ENCODE measurements at places on chromosomes 11 and 22. TPM values are rescaled to one million over a fixed set of nuclear protein-coding genes. Genes with fewer than 3 reads are reported as not detected.

GRCh38 chr11:125593114-125593820 lies 615 bp downstream of the STT3A start:
- no peak for DNase-seq

DNA sequence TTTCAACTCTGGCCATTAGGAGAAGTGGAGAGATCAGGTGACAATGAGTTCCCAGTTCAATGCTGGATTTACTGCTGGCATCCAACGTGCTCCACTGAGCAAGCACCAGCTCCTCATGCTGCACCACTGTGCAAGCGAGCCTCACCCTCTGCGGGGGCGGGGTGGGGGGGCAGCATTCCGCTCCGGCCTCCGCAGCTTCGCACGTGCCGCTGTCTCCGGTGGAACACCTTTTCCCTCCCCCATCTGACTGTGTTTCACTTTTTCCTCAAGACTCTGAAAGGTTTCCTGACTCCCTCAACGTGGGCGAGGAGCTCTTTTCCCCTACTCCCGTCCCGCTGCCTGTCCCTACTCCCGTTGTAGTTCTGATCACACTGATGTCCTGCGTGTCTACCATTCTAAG lies 835 bp upstream of the RHOD start:
- no peak for DNase-seq

GRCh38 chr11:131470216-131470925 lies 100.0 kb downstream of the NTM start:
- no peak for DNase-seq

The SLC22A12 gene
- polyA plus RNA-seq, result not detected

DNA sequence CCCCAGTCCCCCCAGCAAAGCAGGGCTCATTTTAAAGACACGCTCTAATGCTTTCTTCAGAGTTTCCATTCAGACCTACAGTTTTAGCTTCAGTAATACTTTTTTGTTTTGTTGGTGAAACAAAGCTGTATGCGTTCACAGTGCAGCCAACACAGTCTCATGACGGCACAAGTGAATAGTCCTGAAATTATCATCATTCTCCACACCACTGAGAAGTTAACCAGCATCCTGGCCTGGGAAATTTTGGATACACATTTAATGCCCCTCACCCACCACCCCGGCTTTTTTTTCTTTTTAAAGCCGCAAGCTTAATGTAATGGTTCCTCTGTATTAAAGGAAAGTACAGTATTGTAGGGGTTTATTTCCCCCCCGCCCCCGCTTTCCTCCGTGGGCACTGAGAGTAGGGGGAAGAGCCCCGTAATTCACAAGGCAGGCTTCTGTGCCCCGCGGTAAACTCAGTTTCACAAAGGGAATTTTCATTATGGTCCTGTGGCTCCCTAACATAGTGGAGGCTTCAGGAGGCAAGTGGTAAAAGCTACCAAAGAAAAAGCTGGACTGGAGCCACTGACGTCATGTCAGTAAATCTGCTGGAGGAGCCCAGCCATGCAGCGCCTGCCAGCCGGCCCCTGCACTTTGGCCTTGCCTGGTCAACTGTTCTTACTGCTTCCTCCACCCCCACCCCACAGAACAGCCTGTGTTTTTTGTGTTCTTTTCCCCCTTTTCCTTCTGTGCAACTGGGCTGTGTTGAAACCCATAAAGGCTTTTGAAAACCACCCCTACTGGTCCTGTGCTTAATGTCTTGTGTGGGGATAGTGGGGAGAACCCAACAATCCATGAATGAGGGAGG lies 18.2 kb downstream of the TEAD1 start:
- DNase-seq, result peak; percentile 92

DNA sequence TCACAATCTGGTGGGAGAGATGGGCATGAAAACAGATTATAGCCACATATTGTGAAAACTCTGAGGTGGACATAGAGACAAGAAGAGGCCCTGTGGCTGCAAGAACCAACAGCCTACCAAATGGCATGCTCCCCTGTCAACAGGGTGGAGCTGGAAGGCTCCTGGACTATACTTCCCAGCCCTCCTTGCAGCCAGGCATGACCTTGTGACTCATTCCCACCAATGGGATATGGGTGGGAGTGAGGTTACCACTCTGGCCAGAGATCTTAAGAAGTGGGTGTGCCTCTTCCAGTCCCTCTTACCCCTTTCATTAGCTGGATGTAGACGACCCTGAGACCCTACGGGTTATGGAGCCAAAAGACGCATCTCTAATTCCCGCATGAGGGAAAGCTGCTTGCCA lies 126.4 kb upstream of the ZBED5 start:
- DNase-seq, result no peak

DNA sequence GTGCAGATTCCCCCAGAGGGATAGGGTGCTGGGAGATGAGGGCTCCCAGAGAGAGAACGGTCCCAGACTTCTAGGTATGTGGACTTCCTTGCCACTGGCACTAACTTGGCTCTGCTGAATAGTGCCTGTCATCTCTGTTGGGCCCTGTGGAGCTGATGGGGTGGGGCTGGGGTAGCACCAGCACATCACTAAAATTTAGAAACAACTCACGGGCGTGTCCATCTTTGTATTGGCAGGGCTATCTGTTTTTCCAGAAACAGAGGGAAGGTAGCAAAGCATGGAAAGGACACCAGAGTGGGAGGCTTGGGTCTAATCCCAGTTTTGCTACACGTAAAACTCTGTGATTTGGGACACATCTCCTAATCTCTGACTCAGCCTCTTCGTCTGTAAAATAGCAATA lies 25.8 kb downstream of the SWAP70 start:
- DNase-seq, result no peak

The SVIP gene
- 17.3 TPM for polyA plus RNA-seq

DNA sequence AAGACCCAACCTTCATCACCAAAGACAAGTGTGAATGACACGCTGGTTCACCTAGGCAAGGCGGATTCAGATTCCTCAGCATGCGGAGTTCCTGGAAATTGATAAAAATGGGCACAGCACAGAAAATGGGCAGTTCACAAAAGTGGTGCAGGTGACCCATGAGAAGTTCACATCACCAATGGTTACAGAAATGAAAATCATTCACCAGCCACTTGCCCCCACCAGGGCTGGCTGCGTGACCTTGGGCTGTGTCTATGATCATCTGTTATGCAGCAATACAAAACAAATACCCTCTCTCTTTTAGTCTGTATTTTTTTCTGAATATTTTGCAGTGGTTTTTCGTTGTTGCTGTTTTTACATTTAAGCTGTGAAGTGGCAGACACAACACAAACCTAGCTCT lies 415.9 kb downstream of the TBC1D22A start:
- DNase-seq, result no peak

DNA sequence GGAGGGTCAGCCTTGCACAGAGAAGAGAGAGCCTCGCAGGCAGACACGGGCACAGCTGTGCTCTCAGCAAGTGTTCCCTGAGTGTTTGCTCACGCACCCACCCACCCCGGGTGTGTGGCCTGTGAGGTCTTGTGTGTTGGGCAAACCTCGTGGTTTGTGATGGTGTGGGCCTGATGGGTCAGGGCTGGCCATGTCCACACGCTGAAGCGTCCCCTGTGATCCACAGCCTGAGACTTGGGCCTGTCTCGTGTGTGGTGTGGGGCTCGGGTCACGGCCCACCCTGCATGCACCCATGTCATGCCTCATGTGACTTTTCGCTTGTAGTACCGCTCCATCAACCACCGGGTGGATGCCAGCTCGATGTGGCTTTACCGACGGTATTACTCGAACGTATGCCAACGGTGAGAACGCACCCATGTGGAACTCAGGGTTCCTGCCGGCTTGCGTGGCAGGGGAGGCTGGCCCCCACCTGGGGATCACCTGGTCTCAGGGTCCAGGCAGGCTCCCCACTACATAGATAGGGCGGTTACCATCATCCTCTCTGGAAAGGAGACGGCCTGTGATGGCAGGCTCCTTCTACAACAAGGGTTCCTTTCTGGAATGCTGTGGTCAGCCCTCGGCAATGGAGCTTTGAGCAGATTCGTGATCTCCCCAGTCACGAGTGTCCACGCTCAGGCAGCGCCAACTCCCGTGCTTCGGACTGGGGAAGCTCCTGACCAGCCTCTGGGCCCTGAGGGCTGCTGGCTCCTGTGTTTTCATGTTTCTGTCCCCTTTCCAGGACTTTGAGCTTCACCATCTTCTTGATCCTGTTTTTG lies 5.9 kb downstream of the TPCN2 start:
- DNase-seq, result no peak

DNA sequence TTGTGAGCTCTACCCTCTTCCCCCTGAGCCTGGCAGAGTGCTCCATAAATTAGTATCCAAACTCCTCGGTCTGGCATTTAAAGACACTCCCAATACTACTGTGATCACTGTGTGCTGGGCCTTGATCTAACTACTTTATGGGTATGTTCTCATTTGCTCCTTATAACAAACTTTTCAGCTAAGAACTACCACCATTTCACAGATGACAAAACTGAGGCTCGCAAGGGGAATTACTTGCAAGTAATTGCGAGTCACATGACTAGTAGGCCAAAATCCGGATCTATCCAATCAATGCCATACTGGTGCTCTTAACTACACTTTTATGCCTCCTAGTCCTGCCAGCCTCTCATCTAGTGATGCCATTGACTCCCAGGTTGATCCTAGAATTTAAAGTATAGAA lies 3.6 kb downstream of the THOC5 start:
- DNase-seq, result no peak

GRCh38 chr11:58334708-58335107 lies 24.2 kb downstream of the OR5B17 start:
- no peak for DNase-seq

The ADM2 gene
- not detected for polyA plus RNA-seq

- DNase-seq, result no peak
These were observed 1.8 kb downstream of the C11orf54 start for GRCh38 chr11:93743291-93743690.

The ST3GAL4 gene
- 66.1 TPM for polyA plus RNA-seq

- no peak for DNase-seq
These were observed 11.5 kb upstream of the MRGPRF start for GRCh38 chr11:69024509-69024908.

GRCh38 chr11:109374441-109374840 lies 47.5 kb upstream of the C11orf87 start:
- DNase-seq, result no peak

The IFITM10 gene
- polyA plus RNA-seq, result 0.12 TPM
